ENCODE measurements at places on chromosomes 6 and 20.

DNA sequence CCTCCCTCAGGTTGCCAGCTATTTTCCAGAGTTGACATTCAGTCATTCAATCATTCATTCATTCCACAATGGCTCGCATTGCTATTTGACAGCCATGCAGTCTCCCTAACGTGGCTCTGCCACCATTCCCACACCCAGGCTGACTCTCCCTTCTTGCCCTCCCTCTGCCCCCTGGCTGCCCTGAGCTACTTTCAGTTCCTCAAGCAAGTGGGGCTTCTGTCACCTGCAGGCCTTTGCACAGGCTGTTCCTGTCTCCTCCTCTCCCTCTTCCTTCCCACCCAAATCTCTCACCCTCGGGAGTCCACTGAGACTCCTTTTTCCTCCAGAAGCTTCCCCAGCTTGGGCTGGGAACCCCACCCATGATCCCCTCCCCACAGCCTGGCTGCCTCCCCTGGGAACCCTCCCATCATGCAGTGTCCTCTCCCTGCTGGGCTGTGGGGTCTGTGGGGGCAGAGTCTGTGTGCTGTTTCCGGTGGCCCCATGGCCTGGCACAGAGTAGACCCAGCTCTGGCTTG, 2.6 kb downstream of the PACSIN1 start:
- no peak for DNase-seq

GRCh38 chr6:150510576-150510975, 89.1 kb upstream of the PLEKHG1 start:
- DNase-seq = no peak

DNA sequence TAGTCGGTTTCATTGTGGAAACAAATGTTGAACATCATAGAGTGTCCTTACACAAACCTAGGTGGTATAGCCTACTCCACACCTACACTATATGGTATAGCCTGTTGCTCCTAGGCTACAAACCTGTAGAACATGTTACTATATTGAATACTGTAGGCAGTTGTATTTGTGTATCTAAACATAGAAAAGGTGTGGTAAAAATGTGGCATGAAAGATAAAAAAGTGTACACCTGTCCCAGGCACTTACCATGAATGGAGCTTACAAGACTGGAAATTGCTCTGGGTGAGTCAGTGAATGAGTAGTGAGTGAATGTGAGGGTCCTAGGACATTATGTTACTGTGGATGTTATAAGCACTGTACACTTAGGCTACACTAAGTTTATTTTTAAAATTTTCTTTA, 103.0 kb downstream of the ZFAND3 start:
- no peak for DNase-seq

DNA sequence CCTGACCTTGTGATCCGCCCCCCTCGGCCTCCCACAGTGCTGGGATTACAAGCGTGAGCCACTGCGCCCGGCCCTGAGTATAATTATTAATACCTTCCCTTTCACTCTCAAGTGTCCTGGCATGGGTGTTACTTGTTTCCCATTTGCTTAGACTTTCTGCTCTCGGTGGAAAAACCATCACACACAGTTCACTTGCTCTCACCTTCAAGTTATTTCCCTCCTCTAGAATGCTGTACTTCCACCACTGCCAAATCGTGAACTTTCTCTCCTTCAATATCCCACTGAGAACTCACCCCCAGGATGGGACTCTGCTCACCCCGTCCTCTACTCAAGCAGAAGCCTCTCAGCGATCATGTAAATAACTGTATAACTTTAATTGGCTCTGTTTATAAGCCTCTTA, 4.6 kb upstream of the HIVEP1 start:
- DNase-seq = no peak

GRCh38 chr6:132686531-132686930, 27.3 kb downstream of the VNN1 start:
- no peak for DNase-seq

DNA sequence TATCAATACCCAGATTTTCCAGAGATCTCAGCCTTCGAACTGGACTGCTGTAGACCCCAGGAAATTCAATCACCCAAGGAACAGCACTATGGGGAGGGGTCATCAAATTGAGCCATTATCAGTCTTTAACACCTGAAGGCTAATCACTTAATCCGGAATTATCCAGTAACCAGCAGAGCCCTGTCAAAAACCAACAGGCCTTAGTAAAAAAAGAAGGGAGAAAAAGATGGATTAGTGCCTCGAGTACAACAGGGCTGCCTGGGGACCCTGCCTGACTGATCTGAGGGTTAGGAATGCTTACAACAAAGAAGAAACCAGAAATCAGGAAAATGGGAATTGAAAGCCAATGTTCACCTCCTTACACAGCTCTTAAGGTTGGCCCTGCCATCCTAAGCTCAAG, 7.6 kb downstream of the RRAGD start:
- DNase-seq = no peak

GRCh38 chr6:108690326-108691049, 129.8 kb downstream of the FOXO3 start:
- DNase-seq = no peak

GRCh38 chr6:83436674-83437073, 5.8 kb upstream of the ME1 start:
- DNase-seq = no peak

GRCh38 chr6:2563635-2564034, 187.1 kb downstream of the MYLK4 start:
- DNase-seq = no peak

DNA sequence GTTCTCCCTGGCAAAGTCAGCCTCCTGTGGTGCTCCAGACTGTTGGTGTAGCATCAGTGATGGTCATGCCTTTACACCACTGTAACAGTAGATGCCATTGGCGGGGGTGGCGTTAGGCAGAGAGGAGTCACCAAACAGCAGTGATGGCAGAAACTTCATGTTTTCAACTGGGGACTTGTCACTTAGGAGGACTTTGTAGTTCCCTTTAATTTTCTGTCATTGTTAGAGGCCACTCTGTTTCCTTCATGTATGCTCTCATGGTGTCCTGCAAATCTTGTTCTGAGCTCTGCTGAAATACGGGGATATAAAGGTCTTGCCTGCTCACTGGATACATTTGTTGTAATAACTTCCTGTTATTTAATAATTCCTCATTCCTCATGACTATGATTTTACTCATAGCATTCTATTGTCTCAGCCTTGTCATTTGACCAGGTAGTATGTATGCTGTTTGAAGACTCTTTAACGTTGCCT, 4.6 kb downstream of the MAP3K4 start:
- no peak for DNase-seq

- DNase-seq = no peak
Observed at GRCh38 chr20:11902285-11902697, 15.4 kb upstream of the BTBD3 start.

GRCh38 chr20:25083773-25084625, 2.1 kb upstream of the VSX1 start:
- DNase-seq = no peak

GRCh38 chr6:1403851-1404712, 14.7 kb downstream of the FOXF2 start:
- DNase-seq = no peak

DNA sequence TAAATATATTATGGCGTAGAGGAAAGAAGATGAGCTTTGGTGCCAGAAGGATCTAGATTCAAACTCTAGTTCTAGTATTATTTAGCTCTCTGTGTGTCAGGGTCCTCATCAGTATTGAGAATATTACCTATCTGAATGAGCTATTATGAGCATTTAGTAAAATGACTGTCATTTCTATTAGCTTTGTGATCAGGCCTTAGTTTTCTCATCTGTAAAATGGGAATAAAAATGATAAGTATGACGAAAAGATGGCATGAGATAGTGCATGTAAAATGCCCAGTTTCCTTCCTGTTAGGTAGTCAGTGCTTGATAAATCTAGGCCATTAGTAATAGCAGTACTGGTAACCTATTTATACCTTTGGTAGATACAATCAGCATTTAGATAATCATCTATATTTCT, 35.1 kb downstream of the NOX3 start:
- no peak for DNase-seq

DNA sequence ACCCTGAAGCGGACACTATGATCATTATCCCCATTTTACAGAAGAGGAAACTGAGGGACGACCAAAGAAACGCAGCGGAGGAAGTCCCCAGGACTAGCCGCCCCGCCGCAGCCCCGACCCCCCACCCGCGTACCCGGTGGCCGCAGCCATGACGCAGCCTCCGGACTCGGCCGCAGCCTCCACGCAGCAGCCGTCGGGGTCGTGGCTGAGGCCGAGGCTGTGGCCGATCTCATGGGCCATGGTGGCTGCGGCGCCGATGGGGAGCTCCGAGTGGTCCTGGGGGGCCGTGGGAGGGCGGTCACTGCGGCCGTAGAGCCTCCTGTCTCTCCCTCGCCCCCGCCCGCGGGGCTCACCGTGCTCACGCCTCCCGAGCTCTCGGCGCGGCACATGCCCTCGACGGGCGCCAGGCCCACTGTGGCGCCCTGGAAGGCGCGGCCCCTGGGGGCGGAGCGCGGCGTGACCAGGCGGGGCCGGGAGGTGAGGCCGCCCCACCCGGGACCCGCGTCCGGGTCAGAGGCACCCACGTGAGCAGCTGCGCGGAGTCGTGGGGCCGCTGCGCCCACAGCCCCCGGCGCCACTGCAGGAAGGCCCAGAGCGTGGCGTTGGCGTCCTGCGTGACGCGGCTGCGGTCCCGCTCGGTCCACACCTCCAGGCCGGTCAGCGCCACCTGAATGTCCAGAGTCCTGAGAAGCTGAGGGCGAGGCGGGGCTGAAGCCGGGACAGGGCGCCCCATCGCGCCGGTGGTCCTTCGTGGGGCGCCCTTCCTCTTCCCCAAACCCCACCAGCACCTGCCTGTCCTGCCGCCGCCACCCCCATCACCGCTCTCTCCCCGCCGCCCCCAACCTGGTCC, 8.4 kb downstream of the ADAM33 start:
- DNase-seq = no peak

GRCh38 chr6:128527375-128527774, 7.0 kb upstream of the PTPRK start:
- no peak for DNase-seq

- DNase-seq = no peak
Observed at GRCh38 chr20:24677626-24678315, 208.3 kb downstream of the SYNDIG1 start.

DNA sequence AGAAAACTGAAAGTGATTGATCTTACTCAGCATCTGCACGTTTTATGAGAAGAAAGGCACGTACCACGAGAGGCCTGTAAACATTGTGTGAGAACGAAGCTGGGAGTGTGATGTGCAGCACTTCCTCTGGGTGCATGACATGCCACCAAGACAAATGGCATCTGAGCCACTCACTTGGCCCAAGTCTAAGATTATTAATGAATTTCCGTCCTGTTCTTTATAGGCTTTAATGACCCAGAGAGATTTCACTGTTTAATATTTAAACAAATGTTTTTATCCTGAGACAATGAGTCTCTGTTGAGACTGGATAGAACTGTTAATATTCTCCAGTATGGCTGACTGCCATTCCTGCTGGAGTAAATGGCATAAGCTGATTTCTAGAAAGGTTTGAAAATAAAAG, 172.6 kb upstream of the PHACTR1 start:
- no peak for DNase-seq

DNA sequence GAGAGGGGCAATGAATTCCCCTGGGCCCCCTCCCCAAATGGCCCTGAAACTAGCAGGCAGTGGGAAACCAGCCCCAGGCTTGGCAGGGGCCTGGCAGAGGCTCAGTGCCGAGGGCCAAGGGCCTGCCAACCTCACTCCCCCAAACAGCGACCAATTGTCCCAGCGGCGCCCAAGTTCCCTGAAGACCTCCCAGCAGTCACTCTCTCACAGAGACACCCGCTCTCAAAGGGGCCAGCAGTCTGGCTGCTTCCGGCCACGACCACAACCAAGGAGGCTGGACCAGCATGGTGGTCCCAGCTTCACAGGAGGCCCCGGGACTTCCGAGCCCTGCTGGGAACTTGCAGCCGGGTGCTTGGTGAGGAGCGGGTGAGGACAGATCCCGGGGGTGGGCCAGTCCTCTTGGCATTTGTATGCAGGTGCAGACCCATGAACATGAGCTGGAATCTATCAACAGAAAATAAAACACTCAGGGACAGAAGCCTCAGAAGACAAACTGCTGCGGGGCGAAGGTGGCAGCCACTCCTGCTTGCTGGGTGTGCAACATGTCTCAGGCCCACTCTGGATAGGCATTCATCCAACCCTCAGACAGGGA, 17.5 kb upstream of the SIRPA start:
- DNase-seq = no peak
